ENCODE measurements at places on chromosomes 11 and 22. TPM values are rescaled to one million over a fixed set of nuclear protein-coding genes. Genes with fewer than 3 reads are reported as not detected.

Gene MPZL3
- total RNA-seq, result 0.21 TPM

- peaks cover 62% of the 10 kb centered on the region for H3K4me1 ChIP-seq
- H3K4me3 ChIP-seq, result peak overlapping the region; percentile 44
- peaks cover 34% of the 10 kb centered on the region for H3K36me3 ChIP-seq
- peak; percentile 86 for DNase-seq
- H3K27me3 ChIP-seq, result no peaks in the 10 kb centered on the region
Observed at GRCh38 chr11:118618991-118619375, 11.6 kb downstream of the PHLDB1 start.

GRCh38 chr11:92894197-92894596 is 75.3 kb upstream of the MTNR1B start:
- H3K4me3 ChIP-seq, result no peak overlapping the region
- no peaks in the 10 kb centered on the region for H3K4me1 ChIP-seq
- no peaks in the 10 kb centered on the region for H3K36me3 ChIP-seq
- DNase-seq, result no peak

DNA sequence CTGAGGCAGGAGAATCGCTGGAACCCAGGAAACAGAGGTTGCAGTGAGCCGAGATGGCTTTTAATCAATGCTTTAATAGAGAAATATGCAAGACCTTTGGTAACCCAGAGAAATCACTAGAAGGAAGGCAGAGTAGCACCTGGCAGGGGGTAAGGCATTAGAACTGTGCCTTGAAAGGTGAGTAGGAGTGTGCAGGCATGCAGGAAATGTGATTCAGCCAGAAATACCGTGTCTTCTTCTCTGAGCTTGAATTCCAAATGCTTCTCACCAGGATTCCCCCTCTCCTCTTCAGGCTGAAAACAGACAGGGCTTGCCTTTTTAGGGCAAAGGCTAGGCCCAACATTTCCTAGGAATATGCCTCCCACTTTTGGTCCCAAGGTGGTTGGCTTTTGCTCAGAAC is 51.0 kb downstream of the OR4D9 start:
- H3K4me1 ChIP-seq, result no peaks in the 10 kb centered on the region
- H3K4me3 ChIP-seq, result no peak overlapping the region
- H3K36me3 ChIP-seq, result no peaks in the 10 kb centered on the region
- H3K27ac ChIP-seq, result no peak overlapping the region
- no peak for DNase-seq
- H3K27me3 ChIP-seq, result no peaks in the 10 kb centered on the region

- DNase-seq, result no peak
- H3K27me3 ChIP-seq, result peaks cover 13% of the 10 kb centered on the region
- no peaks in the 10 kb centered on the region for H3K36me3 ChIP-seq
- no peak overlapping the region for H3K27ac ChIP-seq
Observed at GRCh38 chr22:29314537-29315285, 786 bp downstream of the RASL10A start.

DNA sequence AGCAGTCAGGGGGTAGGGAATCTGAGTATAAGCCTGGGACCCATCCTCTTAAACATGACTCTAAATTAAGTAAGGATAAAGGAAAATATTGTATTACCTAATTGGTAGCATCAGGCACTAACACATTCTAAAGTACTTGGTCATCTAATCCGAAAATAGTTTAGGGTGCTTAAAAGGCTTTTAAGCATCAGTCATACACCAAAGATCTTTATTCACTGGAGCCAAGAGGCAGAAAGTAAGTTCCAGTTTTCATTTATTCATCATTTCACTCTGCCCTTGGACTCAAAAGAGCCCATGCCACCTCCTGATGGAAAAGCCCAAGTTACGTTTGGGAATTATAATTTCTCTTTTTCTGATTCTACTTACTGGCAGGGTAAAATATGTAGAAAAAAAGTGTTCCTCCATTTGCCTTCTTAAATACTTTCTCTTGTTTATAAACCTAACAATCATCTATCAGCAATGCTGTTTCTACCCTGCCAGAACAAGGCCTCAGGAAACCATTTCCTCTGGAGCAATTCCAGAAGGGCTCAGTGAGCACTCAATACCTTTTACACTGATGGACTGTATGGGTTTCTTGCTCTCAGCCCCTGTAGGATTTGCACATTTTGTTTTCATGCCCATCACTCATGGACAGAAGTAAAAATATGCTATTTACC is 120.1 kb upstream of the SLC5A12 start:
- H3K36me3 ChIP-seq, result no peaks in the 10 kb centered on the region
- H3K4me3 ChIP-seq, result no peak overlapping the region
- no peak for DNase-seq

DNA sequence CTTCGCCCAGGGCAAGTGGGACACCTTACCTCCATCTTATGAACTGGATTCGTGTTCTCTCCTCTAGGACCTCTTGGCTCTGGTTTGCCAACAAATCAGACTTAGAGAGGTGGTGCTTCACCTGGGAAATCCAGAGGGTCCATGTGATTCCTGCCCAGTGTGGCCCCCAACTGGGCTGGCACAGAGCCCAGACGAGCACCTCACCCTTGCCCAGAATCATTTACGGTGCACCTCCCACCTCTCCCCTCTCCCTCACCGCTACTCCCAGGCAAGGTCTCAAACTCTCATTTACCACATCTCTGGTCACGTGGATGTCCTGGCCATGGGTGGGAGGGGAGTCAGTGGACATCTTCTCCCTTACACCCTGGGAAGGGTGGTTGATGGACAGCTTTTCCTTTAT is 1.1 kb downstream of the SPATA19 start:
- no peaks in the 10 kb centered on the region for H3K4me1 ChIP-seq
- no peak overlapping the region for H3K4me3 ChIP-seq
- H3K27me3 ChIP-seq, result no peaks in the 10 kb centered on the region
- no peak for DNase-seq
- H3K27ac ChIP-seq, result no peak overlapping the region

DNA sequence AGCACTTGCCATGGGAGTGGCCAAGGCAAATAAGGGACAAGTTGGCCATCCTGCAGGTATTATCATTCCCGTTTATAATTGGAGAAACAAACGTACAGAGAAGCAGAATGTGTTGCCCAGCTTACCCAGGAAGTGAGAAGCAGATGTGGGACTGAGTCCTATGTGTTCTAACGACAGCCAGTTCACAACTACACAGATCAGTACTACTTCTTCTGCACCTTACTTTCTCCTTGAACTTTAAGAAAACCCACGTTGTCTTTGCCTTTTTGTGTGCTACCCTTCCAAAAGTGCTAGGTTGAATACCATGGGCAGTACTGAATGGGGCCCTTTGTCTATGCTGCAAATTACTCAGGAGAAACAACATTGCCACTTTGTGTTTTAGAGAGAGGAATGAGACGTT is 62.8 kb upstream of the BLID start:
- peaks cover 6% of the 10 kb centered on the region for H3K4me1 ChIP-seq
- no peaks in the 10 kb centered on the region for H3K36me3 ChIP-seq
- peak overlapping the region; percentile 29 for H3K4me3 ChIP-seq
- no peak for DNase-seq

Gene OR10A2
- not detected for total RNA-seq

Measured in ascending aorta (tissue), 2 donors.